ENCODE measurements at places on chromosomes 13 and 19.

GRCh38 chr13:110356362-110356761, 49.3 kb downstream of the COL4A2 start:
- DNase-seq = no peak

- DNase-seq = no peak
Observed at GRCh38 chr13:73572824-73573223, 514.0 kb downstream of the KLF5 start.

DNA sequence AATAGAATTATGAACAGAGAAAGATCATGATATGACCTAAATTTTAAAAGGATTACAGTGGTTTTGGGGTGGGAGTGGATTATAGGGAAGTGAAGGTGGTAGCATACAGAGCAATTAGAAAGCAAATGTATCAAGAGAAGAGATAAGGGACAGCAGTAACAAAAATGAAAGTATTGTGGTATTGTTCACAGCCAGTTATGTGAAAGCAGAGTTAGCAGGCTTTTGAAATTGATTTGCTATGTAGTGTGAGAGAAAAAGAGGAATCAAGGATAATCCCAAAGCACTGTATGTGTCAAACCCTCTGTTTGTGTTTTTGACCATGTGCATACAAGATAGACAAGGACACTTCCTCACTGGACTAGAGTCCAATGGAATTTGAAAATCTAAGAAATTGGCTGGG, 1721.4 kb downstream of the PCDH9 start:
- DNase-seq = no peak

- DNase-seq = no peak
Observed at GRCh38 chr13:23760000-23760399, 129.2 kb downstream of the MIPEP start.

- no peak for DNase-seq
Observed at GRCh38 chr13:32026623-32027022, 5.0 kb upstream of the FRY start.

- DNase-seq = no peak
Observed at GRCh38 chr19:47084879-47085439, 28.6 kb downstream of the ZC3H4 start.

DNA sequence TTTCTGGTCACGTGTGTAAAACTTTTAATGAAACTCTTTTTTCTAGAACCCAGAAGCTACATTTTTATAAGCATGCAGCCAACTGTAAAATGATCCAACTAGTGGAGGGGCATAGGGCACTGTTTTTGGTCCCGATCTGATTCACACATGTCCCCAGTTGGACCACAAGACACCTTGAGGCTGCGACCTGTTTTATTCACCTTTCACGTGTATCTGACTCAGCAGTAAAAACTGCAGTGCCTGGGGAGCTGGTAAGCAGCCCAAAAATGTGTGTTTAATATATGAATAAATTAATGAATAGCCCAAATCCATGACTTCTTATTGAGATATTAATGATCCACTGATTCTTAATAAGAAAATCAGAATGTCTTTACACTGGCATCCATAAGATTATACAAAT, 140.4 kb downstream of the COL4A1 start:
- DNase-seq = no peak

DNA sequence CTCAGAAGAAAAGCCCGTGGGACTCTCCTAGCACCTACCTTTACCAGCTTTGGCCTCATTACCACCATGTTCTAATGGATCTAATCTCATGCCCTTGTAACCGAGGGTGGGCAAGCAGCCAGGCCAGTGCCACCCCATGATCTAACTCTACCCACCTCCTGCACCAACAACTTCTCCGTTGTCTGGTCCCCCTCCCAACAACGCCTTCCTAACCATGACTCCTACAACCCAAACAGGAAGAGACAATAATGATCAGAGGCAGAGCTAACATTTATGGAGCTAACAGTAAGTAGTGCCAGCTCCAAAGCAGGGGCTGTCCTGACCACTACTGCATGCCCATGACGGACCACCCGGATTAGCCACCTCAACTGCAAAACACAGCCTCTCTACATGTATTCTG, 3.5 kb downstream of the USP12 start:
- no peak for DNase-seq

DNA sequence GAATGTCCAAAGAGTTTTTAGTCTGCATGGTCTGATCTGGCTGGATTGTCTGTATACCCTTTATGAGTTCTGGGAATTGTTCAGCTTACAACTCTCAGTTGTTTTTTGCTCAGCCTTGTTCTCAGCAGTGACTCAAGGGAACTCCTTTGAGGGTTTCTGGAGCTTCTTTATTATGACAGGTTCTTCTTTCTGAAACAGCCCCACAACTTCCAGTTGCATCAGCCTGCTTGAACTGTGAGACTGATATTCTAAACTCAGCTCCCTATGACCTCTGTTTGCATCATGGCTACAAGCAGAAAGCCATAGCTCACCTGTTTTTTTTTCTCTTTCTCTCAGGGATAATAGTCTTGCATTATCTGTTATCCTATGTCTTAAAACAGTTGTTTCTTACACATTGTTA, 85.0 kb downstream of the TDRD3 start:
- no peak for DNase-seq

DNA sequence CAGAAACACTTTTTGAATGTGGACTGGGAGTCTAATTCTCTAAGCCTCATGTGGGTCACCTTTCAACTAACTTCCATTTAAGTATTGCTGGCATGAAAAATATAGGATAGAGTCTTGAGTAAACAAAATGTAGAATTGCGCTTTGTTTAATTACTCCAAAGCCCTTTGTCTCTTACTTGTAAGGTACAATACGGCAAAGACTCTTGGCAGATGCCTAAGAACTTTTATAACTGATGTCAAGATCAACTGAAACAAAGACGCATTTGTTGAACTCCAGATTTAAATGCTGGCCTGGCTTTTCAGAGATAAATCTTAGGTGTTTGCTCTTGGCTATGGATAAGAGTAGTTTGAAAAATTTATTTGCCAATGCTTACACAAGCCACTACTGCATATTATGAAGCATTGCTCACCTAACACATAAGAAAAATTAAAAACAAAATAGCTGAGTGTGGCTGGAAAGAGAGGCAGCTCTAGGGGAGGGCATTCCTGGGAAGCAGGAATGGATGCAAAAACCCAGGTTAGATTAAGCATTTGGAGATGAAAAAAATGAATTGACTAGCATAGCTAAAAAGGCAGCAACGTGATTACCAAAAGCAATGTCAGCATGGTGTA, 107.3 kb upstream of the STARD13 start:
- no peak for DNase-seq

GRCh38 chr13:99354371-99354951, 47.3 kb upstream of the GPR183 start:
- no peak for DNase-seq

GRCh38 chr19:43504426-43505185, at the start of gene PHLDB3:
Gene PHLDB3, minus strand, starts transcription at chr19:43504746. Its CDS starts 628 bp downstream, at chr19:43504118.
- DNase-seq = peak; percentile 38

DNA sequence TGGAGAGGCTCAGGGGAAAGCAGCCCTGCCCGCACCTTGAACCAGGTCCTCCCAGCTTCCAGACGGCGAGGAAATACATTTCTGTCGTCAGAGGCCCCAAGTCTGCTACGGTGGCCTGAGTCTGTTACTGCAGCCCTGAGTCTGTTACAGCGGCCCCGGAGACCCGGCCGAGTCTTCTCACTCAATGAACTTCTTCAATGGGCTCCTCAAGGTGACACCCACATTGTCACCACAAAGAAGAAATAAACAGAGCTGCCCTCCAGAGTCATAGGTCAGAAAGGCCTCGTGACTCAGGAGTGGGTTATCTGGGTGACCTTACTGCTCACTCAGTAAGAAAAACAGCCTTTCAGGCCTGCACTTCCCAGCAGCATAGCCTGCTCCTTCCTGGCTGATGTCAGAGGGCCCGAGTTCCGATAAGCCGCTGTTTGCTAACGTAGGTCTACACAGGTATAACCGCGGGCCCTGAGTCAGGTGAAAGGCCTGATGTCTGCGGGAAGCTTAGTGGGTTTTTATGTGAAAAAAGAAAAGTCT, 66.9 kb upstream of the TM9SF2 start:
- peak; percentile 49 for DNase-seq

GRCh38 chr19:1470305-1471009, 8.6 kb downstream of the C19orf25 start:
- peak; percentile 54 for DNase-seq

DNA sequence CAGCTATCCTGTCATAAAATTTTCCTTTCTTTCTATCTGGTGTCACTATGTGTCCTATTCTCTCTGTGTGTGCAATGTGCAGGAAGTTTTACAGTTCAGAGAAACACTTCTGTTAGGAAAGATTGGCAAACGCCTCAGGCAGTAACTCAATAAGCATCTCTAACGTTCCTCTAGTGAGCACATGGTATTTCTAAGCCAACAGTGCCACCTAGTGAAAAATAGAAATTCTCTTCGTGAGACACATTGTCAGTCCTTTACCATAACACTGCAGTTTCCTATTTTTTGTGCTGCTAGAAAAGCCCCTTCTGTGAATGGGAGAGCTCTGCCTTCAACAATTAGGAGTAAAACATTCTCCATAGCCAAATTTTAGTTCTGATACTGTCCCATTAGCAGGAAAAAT, 50.7 kb downstream of the ZNF723 start:
- no peak for DNase-seq

- no peak for DNase-seq
Observed at GRCh38 chr13:24614306-24615080, 65.7 kb upstream of the ATP12A start.

DNA sequence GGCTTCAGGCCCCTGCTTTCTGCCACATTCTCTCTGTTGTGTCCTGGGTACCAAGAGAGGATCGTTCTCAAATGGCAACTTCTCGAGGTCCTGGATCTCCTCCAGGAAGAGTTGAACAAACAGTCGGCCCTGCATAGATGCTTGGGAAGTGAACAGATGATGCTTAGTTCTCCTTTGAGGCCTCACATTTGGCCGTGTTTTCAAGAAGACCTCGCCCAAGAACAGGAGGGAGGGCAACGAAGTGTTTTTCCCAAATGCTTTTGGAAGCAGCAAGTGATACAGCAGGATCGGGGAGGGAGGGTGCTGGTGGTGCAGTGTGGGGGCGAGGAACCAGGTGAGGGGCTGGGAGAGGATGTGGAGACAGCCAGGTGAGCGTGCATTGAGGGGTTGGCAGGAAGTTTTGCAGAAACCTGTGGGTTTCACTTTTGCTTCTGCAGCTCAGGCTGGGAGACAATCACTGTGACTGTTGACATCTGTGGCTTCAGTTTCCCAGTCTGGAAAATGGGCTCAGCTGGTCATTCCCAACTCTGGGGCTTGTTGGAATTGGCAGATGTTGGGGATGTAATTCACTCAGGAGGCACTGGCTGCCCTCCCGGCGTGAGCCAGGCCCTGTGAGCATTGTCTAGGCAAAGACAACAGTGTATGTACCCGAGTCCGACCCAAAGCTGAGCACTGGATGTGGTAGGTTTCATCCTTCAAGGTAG, 21.6 kb downstream of the MAST3 start:
- no peak for DNase-seq

GRCh38 chr19:23403581-23404324, 8.5 kb upstream of the ZNF91 start:
- no peak for DNase-seq

DNA sequence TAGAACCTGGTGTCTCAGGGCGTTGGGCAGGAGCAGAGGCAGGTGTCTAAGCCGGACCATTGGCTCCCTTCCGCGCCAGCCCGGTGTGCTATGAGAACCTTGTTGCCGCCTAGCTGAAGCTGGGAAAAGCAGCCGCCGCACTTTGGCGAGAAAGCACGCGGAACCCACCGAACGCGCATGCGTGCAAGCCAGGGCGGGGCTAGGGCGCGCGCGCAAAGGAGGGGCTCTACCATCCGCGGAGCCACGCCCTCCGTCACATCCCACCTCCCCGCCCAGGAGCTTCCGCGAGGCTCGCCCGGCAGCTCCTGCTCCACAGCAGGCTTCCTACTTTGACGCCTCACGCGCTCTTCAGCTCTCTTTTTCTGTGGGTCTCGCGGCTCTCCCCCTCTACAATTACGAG, 51.3 kb downstream of the WDR87 start:
- no peak for DNase-seq

GRCh38 chr19:13164343-13165161, 14.3 kb downstream of the IER2 start:
- no peak for DNase-seq

DNA sequence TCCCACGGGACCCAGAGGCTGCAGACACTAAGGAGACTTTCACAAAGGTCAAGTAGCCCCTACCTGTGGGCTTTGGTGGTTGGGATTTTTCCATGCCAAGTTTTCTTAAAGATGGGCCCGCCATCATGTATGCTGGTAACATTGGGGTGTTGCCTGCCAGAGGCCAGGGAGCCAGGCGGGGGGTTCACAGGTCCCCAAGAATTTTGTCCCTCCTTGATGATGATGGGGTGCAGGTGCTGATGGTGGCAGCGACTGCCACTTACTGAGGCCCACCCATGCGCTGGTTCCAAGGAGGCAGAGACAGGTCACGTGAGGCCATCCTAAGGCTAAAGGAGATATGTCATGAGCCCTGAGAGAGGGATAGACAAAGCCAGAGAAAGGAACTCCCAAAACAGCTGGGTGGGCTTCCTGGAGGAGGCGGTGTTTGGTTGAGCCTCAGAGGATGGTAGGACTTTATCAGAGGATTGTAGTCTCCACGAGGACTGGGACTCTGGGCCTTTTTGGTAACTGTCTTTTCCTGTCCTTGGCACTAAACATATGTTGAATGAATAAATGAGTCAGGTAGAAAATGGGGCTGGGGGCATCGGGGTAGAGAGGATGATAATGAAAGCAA, 14.4 kb downstream of the PLEKHF1 start:
- DNase-seq = no peak

DNA sequence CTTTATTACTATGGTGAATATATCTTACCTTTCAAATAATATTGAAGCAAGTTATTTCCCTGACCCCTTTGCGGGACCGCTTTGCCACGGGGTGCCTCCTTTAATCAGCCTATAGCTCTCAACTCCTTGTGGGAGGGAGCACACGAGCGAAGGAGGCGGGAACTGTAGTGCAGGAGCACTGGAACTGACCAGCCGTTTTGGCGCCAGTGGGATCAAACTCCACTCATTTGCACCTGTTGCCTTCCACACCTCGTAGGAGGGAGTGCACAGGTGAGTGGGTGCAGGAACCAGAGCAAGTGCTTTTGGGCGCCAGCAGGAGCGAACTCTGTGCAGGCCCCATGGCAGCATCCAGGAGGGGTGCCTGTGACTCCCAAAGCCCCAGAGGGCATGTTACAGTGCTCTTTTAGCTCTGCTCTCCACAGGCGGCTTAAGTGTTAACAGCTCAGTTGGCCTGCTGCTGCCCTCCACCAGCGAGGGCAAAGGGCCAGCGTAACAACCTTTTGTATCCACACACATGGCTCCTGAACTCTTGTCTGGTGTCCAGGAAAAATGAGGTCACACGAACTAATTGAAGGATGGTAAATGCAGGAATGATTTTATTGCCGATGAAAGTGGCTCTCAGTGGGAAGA, 206.9 kb downstream of the GGACT start:
- no peak for DNase-seq

Measured in activated T-helper 1 cell treated with anti-CD3 and anti-CD28 coated beads, Interleukin-2, amount 50 U/mL, for 16 hours (primary cell).